ENCODE measurements at places on chromosomes 2 and 18. TPM values are rescaled to one million over a fixed set of nuclear protein-coding genes. Genes with fewer than 3 reads are reported as not detected.

The CTAGE1 gene
- polyA plus RNA-seq, result not detected

The UNC80 gene
- not detected for polyA plus RNA-seq

DNA sequence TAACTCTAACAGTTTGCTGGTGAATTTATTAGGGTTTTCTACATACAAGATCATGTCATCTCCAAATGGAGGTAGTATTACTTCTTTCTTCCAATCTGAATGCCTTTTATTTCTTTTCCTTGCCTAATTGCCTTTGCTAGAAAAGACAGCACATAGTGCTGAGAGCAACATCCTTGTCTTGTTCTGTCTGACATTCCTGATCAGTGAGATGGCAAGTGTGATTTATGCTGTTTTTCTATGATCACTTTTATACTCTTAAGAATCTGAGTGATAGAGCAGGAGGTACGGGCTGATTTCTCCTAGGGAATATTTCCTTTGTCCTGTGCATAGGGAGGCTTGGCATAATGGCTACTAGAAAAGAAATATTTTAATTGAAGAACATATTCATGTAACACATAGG is 17.3 kb downstream of the LYPD6B start:
- no peak for DNase-seq

- DNase-seq, result no peak
Measured at GRCh38 chr2:236354973-236355595, 90.9 kb upstream of the ASB18 start.
